OCI-M1 (cell line): ENCODE measurements at places on chromosomes 4 and X.

DNA sequence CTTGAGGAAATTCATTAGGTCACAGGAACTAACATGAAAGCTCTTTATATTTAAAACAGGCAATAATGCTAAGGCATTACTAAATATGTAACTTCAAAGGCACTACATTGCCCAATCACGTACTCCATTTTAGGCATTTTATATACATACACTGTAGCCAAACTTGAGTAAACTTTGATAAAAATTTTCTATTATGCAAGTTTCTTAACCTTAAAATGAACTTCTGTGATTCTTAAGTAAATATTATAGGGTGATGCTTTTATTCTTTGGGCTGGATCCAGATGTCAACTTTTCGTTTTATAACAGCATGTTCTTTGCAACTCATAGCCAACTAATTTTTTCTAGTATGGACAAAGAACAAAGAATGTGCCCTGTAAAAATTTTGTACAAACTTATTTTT is 28.3 kb upstream of the MAP9 start:
- DNase-seq, result no peak

- no peak for DNase-seq
These were observed 53.8 kb upstream of the NAP1L5 start for GRCh38 chr4:88751258-88752075.

GRCh38 chr4:73852771-73853170 is 325 bp upstream of the PF4V1 start:
- DNase-seq, result no peak

DNA sequence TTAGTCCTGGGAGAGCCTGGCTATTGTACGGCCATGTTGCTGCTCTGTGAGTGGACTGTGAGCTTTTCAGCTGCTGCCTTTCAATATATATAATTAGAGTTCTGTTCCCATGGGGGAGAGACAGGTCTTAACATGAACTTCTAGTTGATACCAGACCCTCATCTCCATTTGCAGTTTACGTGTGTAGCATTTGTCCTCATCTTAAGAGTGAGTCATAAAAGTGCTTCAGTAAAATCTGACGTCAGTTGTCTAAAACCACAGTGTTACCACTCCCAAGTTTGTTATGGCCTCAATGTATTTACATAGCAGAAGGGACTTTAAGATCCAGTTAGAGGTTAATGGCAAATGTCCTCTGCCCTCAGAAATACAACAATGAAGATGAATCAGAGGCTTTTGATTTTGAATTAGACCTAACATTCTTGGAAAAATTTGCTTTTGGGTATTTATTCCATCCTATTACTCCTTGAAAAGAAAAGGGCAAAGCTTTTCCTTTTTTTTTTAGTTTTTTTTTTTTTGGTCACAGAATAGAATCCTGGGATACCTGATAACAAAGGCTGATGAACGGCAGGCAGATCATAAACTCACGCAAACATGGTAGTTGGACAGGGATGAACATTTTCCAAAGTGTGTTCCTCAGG is 38.6 kb downstream of the PHOX2B start:
- peak; percentile 23 for DNase-seq

DNA sequence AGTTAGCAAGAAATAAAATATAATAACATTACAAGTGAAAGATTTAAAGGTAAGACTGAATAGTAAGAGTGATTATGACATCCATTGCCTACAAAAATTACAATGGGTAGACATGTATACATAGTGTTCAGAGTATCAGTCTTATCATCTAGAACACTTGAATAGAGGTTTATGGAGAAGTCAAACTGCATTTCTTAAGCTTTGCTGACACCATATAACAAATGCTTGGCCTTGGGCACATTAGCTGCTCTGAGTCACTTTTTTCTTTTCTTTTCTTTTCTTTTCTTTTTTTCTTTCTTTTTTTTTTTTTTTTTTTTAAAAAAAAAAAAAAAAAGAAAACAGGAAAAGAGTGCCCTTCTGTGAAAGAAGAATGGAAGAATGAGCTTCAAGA is 220.0 kb downstream of the SPCS3 start:
- no peak for DNase-seq
